Amygdala (tissue), 56 donors: ENCODE measurements at places on chromosomes 16 and 17.

DNA sequence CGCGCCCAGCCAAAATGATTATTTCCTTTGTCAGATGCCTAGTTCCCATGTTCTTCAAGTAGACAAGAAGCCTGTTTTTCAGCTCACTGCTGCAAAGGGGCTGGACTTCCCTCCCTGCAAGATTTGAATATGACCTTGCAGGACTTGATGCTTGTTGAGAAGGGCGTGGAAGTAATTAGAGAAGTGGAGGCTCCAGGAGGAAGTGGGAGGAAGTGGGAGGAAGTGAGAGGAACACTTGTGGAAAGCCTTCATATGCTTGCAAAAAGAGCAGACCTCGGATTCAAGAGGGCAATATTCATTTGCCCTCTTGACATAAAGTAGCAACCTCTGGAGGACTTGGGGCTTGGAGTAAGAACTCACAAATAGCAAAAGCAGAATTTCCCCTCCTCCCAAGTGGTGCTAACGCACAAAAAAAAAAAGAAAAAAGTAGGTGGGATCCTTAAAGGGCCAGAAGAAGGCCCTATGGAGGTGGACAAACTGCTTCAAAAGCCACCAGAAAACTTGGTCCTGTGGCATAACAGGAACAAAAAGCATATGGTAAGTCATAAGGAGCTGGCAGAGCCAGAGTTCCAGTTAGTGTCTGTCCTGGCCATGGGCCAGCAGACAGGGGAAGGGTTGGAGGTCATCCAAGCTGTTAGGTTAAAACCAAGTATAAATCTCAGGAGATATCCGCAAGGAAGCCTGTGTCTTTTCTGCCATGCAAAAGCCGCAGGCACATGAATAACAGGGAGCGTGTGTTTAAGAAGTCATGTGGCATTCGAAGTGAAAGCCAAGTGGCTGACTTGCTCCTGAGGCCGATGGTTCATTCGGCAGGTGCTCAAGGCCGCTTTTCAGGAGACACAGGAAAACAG lies 20.6 kb upstream of the PRKAR1A start:
- no peak for DNase-seq

DNA sequence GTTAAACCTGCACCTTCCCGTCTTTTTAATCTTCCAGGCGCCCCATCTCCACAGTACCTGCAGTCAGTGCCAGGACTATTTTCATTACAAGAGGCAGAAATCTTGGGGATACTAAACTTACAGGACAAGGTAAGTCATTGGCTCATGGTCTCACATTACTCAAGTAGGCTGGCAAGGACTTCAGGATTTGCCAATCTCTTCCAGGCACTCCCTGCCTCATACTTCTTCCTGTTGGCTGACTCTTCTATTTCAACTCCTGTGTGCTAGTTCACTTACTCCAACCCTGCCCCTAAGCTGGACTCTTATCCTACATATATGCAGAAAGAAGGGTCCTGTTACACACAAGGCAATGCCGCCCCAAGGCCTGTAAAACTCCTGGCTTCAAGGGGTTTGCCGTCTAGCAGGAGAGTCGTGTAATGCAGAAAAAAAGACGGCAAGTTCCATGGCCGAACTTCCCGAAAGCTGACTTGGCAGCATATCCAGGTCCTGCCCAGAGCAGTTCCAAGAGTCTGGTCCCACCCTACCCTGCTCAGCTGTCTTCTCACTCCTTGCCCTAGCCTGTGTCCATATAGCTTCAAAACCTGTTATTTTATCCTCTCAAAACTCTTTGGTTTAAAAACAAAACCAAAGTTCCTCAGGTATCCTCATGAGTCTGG lies 14.8 kb downstream of the ERN1 start:
- no peak for DNase-seq

DNA sequence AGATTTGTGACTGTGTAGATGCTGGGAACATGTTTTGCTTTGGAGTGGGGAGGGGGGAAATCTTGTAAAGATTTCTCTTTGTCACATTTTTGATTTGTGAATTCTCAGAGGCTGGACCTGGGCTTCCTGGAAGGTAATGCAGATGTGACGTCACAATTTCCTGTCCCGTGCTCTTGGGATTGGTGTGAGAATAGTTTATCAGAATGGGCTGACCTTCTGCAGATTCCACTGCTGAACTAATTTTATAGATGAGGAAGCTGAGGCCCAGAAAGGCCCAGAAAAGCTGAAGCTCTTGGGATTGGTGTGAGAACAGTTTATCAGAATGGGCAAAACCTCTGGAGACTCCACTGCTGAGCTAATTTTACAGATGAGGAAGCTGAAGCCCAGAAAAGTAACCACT lies 34.0 kb downstream of the HS3ST3B1 start:
- no peak for DNase-seq

GRCh38 chr17:82370471-82371332 lies 863 bp upstream of the UTS2R start:
- no peak for DNase-seq

DNA sequence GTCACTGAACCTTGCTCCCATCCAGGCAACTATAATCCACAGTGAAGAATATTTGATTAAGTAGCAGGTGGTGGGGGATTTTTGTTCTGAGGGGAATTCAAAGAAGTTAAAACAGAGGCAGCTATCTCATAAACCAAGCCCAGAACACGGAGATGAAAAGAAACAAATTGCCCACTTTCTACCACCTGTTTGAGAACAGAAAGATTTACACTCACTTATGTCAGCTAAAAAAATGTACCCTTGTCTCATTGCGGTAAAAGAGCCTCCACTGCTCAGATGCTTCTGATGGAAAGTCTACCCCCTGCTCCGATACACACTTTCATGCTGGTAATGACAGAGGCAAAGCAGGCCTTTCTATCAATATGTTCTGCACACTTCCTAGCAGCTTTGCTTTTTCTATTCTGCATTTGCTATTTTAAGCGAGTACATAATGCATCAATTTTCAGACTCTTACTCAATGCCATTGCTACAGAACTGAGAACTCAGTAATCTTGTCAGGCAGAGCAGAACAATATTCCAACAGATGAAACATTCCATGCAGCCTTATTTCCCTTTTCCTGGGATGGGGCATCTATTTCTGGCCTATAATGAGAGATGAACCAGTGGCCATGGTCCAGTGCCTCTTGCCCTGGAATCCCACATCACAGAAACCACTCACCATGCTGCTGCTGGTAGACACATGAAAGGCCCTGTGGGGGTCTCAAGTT lies 29.0 kb downstream of the CDK5R1 start:
- DNase-seq, result no peak

- no peak for DNase-seq
These were observed 12.6 kb upstream of the OR1F1 start for GRCh38 chr16:3175157-3176093.

GRCh38 chr17:82917699-82918345 lies 78.0 kb upstream of the ZNF750 start:
- DNase-seq, result no peak

DNA sequence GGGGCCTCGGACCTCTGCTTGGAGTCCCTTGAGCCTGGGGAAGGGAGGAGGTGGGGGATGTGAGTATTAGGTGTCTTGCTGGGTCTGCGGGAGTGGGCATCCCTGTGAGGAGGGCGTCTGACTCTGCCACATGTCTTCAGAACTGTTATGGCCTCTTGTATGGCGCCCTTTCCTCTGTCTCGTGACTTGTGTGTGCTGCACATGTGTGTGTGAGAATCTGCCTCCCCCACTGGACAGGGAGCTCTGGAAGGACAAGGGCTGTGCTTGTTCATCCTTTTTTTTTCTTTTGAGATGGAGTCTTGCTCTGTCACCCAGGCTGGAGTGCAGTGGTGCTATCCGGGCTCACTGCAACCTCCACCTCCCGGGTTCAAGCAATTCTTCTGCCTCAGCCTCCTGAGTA lies 33.4 kb downstream of the ARHGAP23 start:
- no peak for DNase-seq

DNA sequence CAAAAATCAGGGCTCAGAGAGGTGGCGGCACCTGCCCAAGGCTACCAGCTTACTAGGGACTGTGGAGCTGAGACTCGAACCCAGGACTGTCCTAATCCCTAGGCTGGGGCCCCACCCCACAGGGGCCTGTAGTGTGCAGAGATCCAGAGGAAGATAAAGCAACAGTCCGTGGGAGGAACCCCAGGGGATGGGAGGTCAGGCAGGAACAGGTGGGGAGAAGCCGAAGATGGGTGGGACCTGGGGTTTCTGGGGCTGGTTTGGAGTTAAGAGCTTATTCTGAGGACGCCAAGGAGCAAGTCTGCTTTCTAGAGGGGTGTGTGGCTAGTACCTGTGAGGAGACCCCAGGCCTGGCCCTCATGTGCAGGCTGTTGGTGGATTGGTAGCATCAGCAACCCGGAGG lies 14.9 kb downstream of the C16orf74 start:
- no peak for DNase-seq

DNA sequence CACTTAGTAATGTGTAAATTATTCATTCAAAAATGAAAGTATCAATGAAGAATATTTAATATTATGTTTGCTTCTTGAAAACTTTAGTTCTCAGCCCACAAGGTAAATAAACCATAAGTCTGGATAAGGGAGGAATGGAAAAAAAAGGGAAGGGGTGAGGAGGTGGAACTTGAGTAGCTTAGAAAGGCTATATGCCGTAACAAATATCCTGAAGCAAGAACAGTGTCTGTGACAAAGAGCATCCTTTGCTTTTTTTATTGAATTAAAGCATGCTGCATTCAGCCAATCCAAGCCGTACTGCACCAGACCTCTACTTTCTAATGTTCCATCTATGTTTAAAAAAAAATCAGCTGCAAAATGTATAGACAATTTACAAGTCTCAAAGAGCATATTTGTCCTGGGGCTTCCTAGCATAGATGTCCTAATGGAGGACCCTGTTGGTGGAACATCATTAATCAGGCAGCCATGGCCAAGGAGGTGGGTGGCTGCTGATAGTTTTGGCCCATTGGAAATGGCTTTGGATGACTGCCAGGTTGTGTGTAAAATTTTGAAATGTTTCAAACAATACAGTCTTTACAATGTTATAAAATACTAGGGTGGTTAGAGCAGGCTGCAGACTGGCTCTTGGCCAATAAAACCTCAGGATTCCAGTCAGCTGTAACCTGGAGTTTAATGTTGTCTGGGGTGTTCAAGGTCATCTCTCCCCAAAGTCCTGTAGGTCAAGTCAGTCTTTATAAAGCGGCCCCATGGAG lies 895.8 kb upstream of the SOX9 start:
- DNase-seq, result no peak

- no peak for DNase-seq
These were observed 3.4 kb downstream of the FAM222B start for GRCh38 chr17:28839221-28839620.

GRCh38 chr16:68850481-68850880 lies 7.2 kb downstream of the TANGO6 start:
- no peak for DNase-seq

GRCh38 chr16:1034230-1035065 lies 38.1 kb upstream of the SSTR5 start:
- DNase-seq, result peak; percentile 39

- no peak for DNase-seq
These were observed 389.2 kb upstream of the SALL1 start for GRCh38 chr16:51540259-51540658.

- no peak for DNase-seq
These were observed 1762.2 kb downstream of the TP53TG3F start for GRCh38 chr16:35221482-35222185.

DNA sequence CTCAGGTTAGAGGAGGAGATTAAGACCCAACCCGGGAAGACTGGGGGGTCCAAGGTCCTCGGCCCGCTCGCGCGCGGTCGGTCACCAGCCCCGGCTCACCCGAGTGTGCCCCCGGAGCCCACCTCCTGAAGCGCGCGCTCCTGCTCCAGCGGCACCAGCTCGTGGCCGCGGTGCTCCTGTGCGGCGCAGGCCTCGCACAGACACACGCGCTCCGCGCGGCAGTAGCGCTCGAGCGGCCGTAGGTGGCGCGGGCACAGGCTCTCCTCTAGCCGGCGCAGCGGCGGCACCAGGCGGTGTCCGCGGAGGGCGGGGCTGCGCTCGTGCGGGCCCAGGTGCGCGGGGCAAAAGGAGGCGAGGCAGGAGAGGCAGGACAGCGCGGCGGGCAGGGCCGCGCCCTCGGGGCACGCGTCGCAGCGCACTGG lies 618 bp downstream of the TRIM47 start:
- DNase-seq, result peak; percentile 56

- DNase-seq, result no peak
These were observed 7.5 kb upstream of the KREMEN2 start for GRCh38 chr16:2956579-2956956.

- no peak for DNase-seq
These were observed 167.7 kb upstream of the WSCD1 start for GRCh38 chr17:5902181-5903140.

- no peak for DNase-seq
These were observed at the start of gene ZNF423 for GRCh38 chr16:49855822-49856671. Gene ZNF423 (minus strand): TSS chr16:49856112. CDS start chr16:49855774, 338 bp downstream.

DNA sequence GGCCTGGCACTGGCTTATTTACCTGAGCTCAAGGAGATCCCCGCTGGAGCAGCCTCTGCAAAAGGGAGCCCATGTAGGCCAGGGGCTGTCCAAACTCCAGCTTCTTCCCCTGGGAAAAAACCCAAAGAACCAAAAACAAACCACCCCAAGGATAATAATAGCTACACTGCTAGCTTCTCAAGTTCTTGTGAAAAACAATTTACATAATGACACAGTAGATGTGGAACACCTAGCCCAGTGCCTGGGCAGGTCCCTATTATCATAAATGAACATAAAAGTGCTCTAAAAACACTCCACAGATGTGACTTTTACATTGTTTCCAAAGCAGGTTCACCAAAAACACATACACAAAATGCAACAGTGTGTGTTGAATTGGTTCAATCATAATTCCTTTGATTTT lies 27.3 kb downstream of the CENPV start:
- DNase-seq, result no peak

GRCh38 chr16:69402439-69402838 lies 16.6 kb upstream of the TERF2 start:
- DNase-seq, result no peak

DNA sequence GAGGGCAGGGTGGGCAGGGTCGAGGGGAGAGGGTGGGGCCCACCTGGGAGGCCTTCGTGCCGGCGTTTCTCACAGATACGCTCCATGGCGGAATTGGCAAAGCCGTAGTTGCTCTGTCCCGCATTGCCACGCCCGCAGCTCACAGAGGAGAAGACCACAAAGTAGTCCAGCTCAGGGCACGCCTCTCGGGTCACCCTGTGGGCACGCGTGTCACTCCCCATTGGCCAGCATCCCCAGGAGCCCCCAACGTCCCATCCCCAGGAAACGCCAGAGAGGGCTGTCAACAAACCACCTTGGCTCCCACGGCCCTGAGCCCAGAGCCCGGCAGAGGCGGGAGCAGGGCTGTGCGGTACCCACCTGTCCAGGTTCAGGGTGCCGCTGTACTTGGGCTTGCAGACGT lies 16.1 kb downstream of the FASN start:
- DNase-seq, result no peak
